Activated T-cell treated with anti-CD3 and anti-CD28 coated beads for 4 hours (primary cell): ENCODE measurements at places on chromosomes 16 and 17.

- peak; percentile 23 for DNase-seq
These were observed 122.1 kb downstream of the SKAP1 start for GRCh38 chr17:48307814-48308411.

GRCh38 chr17:16943541-16944333 is 28.2 kb downstream of the TNFRSF13B start:
- no peak for DNase-seq

- DNase-seq = no peak
These were observed 2.5 kb upstream of the HS3ST6 start for GRCh38 chr16:1920727-1921171.

- DNase-seq = no peak
These were observed 9.9 kb upstream of the ADGRG1 start for GRCh38 chr16:57618296-57619132.

- no peak for DNase-seq
These were observed 833 bp upstream of the BCAR1 start for GRCh38 chr16:75252049-75252864.

DNA sequence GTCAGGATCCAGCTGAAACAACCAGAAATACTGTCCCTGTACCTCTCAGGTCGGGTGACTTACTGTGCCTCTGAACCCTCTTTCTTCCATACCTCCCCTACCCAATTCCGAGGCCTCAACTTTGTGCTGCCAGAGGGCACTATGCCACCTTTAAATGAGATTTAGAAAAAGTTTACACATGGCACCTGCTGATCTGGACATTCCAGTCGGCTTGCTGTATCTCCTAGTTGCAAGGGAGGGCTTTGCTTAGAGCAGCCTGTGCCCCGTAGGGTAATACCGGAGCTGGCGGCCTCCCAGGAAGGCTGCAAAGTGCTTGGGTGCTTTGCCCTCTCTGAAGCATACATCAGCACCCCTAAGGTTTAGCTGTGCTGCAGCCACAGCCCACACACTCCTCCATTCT is 306.0 kb upstream of the RBFOX1 start:
- DNase-seq = no peak

DNA sequence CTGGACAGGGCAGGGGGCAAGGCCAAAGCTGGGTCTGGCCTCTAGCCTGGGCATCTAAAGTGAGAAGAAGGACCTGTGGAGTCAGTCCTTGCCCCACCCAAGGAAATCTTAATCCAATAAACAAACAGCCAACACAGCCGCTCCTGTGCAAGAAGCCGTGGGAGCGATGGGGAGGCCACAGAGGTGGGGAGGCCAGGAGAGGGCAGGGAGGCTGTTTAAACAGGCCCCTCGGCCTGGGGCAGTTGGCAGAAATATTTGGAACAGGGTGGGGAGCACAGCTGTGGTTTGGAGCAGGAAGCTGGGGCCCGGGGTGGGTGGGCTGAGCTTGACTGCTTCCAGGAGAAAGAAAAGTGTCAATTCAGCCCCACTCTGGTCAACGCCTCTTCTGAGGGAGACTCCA is 5.3 kb downstream of the ZNF385C start:
- no peak for DNase-seq

GRCh38 chr16:88785106-88785924 is at the start of gene PIEZO1:
Gene PIEZO1 (minus strand): TSS chr16:88785220. CDS start chr16:88784964, 256 bp downstream.
- peak; percentile 81 for DNase-seq

- no peak for DNase-seq
These were observed 6.2 kb upstream of the NUPR1 start for GRCh38 chr16:28544998-28545397.

DNA sequence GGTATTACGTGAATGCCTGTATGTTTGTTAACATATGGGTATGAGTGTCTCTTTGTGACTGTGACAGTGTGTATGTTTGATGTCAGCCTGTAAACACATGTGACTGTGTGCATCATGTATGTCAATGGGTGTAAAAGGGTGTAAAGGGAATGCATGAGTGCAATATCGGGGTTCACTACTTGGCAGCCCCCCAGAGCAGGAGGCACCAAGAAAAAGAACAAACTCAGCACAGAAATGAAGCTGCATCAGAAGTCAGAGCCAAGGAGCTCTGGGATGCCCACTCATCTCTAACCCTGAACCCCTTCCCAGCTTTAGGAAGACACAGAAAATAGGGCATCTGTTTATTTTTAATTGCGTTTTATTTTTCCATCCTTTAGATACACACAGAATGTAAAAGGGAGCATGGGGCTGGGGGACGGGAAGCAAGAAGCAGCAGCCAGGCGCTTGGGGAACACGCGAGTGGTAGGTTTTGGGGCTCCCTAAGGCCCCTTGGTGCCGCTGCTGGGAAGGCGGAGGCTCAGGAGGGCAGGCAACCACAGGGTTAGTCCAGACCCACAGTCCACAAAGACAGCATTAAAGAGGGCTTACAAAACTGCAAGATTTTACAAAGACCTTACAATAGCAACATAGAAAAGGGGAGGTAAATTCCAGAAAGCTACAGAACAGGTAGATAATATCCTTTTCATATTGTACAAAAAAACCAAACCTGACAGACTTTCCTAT is 2.3 kb upstream of the HOXB6 start:
- no peak for DNase-seq

DNA sequence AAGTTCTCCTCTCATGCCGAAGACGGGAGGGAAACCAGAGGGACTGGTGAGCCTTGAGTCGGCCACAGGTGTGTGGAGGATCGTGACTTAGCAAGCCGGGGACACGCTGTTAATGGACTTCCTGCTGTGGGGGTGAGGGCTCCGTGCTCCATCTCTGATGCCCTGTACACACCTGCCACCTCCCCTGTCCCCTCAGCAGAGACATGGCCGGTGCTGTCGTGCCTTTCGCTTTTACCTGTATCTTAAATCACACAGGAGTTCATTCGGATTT is 75.9 kb upstream of the ZNF750 start:
- no peak for DNase-seq

- DNase-seq = no peak
These were observed 313.7 kb downstream of the SEC14L1 start for GRCh38 chr17:77454242-77455095.

DNA sequence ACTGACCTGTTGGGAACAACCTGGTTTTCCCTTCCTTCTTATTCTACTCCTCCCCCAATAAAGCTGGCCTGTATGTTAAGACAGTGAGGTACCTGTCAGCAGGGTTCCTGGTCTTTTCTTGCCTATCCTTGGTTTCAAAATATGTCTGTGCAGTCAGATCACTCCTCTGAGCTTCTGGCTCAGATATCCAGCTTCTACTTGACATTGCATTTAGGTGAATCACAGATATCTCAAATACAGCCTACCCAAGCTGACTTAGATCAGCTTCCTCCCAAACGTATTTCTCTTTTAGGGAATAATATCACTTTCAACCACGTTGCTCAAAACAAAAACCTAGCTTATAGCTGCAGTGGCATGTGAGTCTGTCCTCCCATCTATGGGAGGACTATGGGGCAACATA is 48.7 kb downstream of the TEX14 start:
- no peak for DNase-seq

DNA sequence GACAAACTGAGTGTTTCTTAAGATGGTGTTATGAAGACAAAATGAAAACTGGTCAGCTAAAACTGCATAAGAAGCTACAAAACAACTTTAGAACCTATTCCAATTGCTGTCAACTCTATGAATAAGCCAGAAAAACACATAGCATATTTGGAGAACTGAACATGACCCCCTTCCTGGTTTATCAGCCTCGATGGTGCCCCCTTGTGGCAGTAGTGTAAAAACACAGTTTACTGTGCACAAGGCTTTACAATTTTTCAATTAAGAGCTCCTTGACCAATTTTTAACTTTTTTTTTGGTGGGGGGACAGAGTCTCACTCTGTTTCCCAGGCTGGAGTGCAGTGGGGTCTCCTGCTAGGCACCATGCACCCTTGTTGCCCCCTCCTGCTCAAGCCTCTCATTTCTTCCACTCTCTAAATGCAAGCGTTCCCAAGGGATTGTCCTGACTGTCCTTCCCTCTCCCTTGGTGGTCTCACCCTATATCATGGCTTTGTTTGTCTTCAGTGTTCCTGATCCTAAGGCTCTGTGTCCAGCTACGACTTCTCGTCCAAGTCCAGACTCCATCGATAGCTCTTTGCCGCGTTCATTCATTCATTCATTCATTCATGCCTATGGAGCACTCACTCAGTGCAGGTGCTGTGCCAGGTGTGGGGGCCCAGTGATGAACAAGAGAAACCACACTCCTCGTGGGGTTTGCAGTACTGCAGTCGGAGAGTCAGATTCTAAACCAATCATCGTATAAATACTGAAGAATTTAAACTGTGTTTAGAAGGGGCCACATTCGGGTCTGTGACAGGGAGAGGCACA is 7.5 kb downstream of the EIF1 start:
- peak; percentile 72 for DNase-seq

- no peak for DNase-seq
These were observed 37.8 kb downstream of the TIMM22 start for GRCh38 chr17:1034652-1035210.

DNA sequence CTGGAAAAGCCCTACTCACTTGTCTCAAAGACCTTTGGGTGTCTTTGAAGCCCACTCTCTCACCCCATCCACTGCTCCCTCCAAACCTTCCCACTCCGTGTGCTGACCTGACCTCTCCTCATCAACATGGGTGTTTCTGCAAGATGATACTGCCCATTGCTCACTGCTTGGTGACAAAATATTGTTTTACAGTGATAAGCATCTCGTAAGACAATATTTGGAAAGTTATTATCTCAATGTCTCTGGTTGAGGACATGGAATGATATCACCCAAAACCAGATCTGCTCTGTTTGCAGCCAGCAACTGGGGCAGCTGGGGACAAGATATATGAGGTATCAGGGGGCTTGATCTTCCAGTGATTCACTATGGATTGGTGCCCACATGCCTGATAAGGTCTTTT is 195.8 kb downstream of the SALL1 start:
- DNase-seq = no peak

DNA sequence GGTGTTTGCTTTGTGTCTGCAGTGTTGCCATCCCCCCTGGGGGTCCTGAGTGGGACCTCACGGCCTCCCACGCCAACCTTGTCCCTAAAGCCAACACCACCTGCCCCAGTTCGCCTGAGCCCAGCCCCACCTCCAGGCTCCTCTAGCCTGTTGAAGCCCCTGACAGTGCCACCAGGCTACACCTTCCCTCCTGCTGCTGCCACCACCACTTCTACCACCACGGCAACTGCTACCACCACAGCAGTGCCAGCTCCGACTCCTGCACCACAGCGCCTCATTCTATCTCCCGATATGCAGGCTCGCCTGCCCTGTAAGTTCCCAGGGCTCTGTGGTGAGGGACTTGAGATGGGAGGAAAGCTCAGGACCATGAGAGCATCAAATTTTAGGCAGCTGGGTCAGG is 22.2 kb downstream of the SRCAP start:
- DNase-seq = no peak

- no peak for DNase-seq
These were observed 88.0 kb downstream of the LITAF start for GRCh38 chr16:11498683-11499082.

DNA sequence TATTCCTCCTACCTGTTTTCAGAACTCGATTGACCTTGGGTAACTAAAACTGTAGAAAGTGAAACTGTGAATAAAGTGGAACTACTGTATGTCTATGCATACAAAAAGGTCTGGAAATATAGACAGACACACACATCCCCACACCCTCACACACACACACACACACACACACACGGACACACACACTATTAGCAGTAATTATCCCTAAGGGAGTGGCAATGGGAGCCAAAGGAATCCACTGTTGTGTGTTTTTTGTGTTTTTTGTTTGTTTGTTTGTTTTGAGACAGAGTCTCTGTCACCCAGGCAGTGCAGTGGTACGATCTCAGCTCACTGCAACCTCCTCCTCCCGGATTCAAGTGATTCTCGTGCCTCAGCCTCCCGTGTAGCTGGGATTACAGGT is 26.6 kb upstream of the SRCIN1 start:
- DNase-seq = no peak

- no peak for DNase-seq
These were observed 13.0 kb upstream of the DHRS7B start for GRCh38 chr17:21113716-21114115.

- peak; percentile 63 for DNase-seq
These were observed 1.1 kb upstream of the NXN start for GRCh38 chr17:980406-981291.

DNA sequence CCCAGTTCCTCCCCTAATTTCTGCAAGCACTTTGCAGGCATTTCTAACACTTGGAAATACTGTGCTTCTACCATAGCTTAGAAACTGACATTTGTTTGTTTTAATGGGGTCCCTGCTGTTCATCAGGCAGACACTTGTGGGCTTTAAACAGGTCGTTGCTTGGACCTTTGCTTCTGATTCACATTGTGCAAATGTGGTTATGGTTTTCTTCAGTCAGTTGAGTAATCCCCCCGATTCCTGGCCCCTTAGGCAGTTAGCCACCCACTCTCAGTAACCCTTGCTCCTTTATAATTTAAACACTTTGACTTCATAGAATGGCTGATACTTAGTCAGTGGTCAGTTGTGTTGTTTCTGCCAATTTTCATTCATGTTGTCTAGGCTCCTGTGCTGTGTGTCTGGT is 39.4 kb downstream of the SLC47A1 start:
- no peak for DNase-seq

DNA sequence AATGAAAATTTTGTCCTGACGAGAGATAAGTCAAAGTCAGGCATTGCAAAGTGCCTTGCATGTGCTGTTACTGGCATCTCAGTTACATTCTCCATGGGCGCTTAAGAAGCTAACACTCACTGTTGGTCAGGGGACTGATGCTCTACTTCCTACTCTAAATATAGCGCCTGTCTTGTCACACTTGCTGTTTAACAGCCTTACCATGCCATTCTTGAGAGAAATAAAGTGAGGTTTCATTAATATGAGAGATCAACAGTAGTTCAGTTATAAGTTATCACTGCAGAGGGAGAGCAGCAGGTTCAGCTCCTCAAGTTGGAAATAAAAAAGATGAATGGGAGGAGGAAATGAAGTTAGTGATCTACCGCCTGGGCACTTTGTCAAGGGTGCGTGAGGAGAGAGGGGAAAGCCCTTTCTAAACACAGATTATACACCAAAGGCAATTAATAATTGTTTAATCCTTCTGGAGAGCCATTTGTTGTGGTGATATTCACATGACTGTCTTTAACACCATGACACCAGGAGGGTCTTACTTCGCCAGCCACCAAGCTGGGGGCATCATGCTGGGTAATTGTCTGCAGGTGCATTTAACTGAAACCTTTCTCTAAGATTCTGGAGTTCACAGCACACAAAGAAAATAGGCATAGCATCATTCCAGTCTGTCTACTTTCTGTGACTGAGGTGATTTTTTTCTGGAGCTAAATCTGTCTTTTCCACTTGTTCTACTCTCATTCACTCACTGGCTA is 568.7 kb upstream of the HSBP1 start:
- no peak for DNase-seq

DNA sequence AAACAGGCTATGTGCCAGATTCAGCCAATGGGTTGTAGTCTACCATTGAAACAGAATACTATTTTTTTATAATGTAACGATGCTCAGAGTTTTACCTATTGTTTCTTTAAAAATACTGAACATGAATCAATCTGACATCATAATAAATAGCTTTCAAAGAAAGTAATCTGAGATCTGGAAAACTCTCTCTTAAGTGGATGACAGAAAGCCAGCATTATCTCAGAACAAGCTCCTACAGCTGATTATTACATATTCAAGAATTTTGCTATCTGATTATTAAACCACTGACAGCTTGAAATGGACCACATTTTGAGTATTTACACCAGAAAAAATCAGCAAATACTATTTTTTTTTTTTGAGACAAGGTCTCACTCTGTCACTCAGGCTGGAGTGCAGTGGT is 484.2 kb upstream of the SOX9 start:
- no peak for DNase-seq
